ENCODE measurements at places on chromosomes 2 and 18.
A peak's percentile ranks its signal among the peaks of the same experiment; 100 is the strongest.

DNA sequence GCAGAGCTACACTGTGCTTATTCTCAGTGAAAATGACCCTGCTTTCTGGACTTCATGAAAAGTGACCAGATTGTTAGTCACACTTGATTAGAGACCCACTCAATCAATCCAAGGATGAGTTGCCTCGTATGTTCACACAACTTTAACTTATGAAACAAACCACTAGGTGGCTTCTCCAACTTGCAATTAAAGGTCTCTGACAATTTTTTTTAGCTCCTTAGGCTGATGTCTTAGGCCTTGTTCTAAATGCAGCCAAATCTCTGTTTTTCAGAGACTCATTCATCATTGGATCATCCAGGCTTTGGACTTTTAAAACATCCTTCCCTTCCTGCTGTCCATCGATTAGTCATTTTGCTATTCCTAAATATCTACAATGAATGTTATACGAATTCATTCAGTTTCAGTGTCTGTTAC, 63.4 kb downstream of the MREG start:
- DNase-seq: peak; percentile 63

GRCh38 chr18:54961868-54962267, 2.6 kb upstream of the CCDC68 start:
- DNase-seq: no peak

GRCh38 chr18:66150650-66151049, 399.8 kb downstream of the CDH7 start:
- DNase-seq: no peak

GRCh38 chr18:69400253-69400975, at the start of gene DOK6:
TSS of gene DOK6 (plus strand) at chr18:69400888.
- DNase-seq: no peak

DNA sequence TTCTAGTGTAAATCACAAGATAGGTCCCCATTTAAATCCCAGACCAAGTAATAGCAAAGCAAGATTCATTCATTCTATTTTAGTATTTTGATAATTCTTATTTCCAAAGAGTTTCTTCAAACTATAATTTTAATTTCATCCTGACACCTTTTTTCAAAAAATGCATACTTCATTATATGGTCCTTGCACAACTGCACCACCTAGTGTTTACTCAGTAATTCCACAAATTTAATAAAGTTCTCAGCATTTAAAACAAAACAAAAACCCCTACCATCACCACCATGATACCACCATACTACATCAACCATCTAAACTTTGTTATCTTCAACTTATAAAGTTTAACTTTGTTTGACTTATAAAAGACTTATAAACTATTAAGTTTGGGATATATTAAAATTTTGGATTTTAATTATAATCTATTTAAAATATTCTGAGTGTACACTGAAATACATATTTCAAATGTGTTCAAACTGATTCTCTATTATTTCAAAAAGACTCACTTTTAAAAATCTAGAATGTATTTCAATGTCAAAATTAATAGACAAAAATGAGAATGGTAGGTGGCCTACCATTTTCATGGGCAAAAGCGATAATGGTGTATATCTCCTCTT, 44.2 kb downstream of the WDPCP start:
- DNase-seq: peak; percentile 30

DNA sequence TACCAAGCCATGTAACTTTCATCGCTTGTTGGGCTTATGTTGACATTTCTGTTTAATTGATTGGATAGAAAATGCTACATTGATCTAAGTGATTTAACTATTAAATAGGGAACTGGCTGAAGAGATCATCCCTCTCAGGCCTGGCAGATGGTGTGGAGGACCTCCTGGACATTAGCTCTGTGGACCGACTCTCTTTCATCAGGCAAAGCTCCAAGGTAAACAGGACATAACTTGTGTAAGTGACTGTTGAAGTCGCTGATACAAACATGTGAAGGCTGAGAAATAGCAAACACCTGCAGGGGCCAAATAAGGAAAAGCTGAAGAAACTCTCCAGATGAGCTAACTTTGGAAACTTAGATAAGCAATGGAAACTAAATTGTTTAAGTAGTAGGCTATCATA, 68.8 kb downstream of the UNC80 start:
- no peak for DNase-seq

DNA sequence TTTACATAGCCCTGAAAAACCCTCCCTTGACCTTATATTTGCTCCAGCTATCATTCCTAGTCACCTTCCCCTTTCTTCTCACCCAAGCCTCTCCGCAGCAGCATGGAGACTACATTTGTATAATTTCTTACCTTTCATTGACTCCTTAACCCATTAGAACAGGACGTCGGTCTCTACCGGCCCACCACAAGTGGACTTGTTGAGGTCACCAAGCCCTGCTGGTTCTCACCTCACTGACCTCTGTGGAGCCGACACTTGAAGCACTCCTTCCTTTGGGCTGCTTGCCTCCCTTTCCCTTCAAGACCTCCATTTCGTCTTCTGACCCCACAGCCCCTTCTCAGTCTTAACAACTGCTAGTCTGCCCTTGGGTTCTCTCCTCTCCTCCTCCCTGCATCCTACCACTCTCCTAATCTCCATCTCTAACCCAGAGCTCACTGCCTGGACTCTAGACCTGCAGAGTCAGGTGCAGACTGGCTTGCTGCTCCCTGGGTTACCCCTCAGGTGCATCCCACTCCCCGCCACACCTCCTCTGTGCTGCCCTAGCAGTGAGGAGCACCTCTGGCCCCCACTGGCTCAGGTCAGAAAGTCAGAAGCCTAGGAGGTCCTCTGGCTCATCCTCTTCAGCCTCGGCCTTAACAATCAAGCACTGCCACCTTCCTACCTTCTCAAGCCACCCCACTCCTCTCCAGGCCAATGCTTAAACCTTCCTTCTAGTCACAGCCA, 5.3 kb upstream of the SFXN5 start:
- DNase-seq: no peak

GRCh38 chr18:23136326-23137096, 1.2 kb downstream of the CABLES1 start:
- no peak for DNase-seq

DNA sequence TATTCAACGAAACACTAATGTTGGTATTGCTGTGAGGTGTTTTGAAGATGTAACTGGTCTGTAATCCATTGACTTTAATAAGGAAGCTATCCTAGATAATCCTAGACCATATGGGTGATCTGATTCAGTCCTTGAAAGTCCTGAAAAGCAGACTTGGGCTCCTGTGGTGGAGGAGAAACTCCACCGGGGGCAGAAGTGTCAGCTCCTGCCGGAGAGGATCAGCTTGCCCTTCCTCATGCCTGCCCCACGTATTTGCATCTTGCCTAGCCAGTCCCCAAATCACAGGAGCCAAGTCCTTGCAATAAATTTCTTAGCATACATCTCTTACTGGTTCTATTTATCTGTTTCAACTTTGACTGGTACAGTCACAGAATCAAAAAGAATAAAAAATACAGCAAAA, 144.2 kb upstream of the DLGAP1 start:
- DNase-seq: no peak
